ENCODE measurements at places on chromosomes 12 and 14. TPM values are rescaled to one million over a fixed set of nuclear protein-coding genes. Genes with fewer than 3 reads are reported as not detected.

Gene RD3L
- polyA plus RNA-seq = not detected

Gene LRFN5
- polyA plus RNA-seq = 2.3 TPM

Gene ACOT4
- 2.4 TPM for polyA plus RNA-seq

Gene PAPOLA
- 173 TPM for polyA plus RNA-seq

Gene ZC2HC1C
- polyA plus RNA-seq = 4.5 TPM

Data from large intestine (tissue), 12 donors.